Cardiac septum (tissue), 1 donor: ENCODE measurements at places on chromosomes 5 and 9. TPM values are rescaled to one million over a fixed set of nuclear protein-coding genes. Genes with fewer than 3 reads are reported as not detected.

The SLC6A19 gene
- 0.05 TPM for total RNA-seq

The ASS1 gene
- total RNA-seq = 53.7 TPM

The PCDHA12 gene
- 0.05 TPM for total RNA-seq

GRCh38 chr9:124017929-124018729 is 6.6 kb downstream of the LHX2 start:
- no peak for DNase-seq

DNA sequence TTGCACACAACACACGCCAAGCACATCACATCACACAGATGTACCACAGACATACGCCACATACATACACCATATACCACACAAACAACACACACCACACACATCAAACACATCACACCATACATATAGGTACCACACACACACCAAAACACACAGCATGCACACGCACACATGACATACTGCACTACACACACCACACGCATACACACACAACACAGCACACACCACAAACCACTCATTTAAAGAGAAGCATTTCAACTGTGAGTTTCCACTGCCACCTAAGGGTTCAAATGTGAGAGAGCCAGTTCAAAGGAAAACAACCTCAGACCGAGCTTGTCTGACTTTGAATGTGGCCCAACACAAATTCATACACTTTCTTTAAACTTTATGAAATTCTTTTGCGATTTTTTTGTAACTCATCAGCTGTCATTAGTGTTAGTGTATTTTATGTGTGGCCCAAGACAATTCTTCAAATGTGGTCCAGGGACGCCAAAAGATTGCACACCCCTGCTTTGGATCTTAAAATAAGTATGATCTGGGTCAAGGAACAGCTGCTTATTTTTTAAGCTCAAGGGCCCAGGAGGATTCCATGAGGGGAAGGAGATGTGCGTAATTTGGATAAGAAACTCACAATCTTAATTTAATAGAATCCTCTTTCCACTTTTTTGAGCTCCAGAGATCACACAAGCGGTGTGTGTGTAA is 494.6 kb downstream of the GADD45G start:
- DNase-seq = no peak

DNA sequence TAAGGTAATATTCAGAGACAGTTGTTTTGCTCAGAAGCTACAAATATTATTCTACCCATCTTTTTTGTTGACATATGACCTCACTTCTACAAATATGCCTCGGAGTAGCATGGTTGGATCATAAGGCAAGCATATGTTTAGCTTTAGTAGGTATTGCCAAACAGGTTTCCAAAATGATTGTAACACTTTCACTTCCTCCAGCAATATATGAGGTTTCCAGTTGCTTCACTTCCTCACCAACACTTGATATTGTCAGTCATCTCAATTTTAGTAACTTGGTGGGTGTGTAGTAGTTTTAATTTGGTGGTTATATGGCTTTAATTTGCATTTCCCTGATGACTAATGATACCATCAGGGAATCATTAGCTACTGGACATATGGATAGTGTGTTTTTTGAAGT is 46.7 kb downstream of the TNFSF8 start:
- DNase-seq = no peak

GRCh38 chr9:92467041-92467440 is 15.3 kb downstream of the ASPN start:
- DNase-seq = no peak

- DNase-seq = no peak
These were observed 66.7 kb upstream of the TBC1D9B start for GRCh38 chr5:179974246-179974945.
